MCF 10A (cell line): ENCODE measurements at places on chromosomes 3 and 15.

DNA sequence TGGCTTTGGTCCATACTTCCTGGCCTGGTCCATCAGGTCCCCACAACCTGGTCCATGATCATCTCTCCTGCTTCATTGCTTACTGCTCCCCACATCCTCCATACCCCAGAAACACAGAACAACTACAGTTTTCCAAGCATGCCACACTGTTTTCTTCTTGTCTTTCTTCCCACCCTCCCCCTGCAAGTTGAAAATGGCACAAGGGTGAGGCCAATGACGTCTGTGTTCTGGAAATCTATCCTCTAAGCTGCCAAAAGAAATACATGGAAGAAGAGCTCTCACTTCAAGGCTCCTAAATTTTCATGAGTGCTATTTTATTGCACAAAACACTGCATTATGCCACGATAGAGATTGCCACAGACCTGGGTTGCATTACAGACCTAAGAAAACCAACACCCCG, 404.4 kb downstream of the VPS13C start:
- peak; percentile 54 for DNase-seq

- DNase-seq: peak; percentile 65
Observed at GRCh38 chr3:61768284-61769037, 207.1 kb downstream of the PTPRG start.

- DNase-seq: no peak
Observed at GRCh38 chr3:142259359-142259758, 34.0 kb upstream of the GK5 start.

DNA sequence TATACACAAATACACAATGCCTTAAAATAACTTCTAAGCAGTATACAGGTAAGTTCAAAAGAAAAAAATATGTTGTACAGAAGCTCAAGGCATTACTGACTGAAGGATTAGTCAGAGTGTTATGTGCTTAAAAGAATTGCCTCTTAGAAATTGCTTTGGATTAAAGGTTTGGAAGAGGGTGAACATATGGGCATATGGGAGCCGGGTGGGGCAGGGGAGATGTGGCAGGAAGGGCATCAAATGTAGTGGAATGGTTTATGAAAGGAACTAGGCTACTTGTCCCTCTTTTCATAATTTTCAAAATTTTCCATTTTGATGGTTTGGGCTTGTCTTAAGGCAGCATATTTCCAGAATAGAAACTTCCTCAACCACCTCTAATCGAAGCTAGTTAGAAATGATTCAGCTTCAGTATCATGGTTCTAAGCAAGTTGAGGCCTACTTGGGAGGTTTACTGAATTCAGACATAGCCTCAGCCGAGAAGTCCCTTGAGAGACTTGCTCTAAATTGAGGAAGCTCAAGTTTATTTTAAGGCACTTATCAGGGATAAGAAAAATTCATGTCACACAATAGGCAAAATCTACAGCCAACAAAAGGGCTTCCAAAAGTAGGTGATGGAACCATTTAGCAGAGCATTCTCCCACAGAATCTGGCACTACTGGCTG, 10.1 kb upstream of the GOLGB1 start:
- no peak for DNase-seq

GRCh38 chr15:90221246-90221900, 12.4 kb downstream of the CIB1 start:
- peak; percentile 75 for DNase-seq

DNA sequence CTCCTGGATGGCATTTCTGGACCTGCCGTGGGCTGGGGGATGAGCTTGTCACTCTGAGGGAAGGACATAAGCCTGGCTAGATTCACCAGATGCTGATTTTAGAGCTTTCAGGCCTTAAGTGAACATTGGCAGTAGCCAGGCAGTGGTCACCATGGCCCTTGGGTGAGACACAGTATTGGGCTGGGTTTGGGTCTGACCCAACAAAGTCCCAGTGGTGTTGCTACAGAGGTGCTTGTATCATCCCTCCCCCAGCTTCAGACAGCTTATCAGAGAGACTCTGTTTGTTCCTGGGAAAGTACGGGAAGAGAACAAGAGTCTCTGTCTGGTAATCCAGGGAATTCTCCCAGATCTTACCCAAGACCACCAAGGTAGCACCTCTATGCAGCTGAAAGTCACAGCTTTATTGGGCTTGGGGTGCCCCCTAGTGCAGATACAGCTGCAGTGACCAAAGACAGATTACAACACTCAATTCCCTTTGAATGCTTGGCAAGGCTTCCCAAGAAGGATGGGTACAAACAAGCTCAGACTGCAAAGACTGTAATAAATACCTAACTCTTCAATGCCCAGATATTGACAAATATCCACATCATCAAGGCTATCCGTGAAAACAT, 9.8 kb upstream of the RUVBL1 start:
- peak; percentile 75 for DNase-seq
